ENCODE measurements at places on chromosomes 16 and 17.

GRCh38 chr17:52505601-52506000 lies 347.1 kb upstream of the CA10 start:
- no peak for DNase-seq

DNA sequence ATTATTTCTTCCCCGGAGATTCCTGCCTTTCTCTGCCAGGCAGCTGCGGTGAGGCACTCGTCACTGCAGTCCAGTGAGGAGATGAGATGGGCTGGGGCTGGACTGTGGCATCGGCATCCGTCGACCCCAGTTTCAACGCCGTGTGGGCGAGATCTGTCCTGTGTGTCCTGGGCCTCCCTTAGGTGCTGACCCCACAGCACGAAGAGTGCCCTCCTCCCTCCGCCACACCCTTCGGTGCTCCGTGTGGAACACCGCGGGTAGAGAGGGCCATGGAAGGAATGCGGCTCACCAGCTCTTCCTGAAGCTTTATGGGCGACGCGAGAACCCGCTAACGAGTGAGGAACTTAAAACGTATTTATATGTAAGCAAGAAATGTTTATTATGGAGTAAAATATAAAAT lies 17.6 kb downstream of the ACSF3 start:
- DNase-seq: no peak

- no peak for DNase-seq
These were observed 6.6 kb downstream of the CTF1 start for GRCh38 chr16:30903002-30903401.

DNA sequence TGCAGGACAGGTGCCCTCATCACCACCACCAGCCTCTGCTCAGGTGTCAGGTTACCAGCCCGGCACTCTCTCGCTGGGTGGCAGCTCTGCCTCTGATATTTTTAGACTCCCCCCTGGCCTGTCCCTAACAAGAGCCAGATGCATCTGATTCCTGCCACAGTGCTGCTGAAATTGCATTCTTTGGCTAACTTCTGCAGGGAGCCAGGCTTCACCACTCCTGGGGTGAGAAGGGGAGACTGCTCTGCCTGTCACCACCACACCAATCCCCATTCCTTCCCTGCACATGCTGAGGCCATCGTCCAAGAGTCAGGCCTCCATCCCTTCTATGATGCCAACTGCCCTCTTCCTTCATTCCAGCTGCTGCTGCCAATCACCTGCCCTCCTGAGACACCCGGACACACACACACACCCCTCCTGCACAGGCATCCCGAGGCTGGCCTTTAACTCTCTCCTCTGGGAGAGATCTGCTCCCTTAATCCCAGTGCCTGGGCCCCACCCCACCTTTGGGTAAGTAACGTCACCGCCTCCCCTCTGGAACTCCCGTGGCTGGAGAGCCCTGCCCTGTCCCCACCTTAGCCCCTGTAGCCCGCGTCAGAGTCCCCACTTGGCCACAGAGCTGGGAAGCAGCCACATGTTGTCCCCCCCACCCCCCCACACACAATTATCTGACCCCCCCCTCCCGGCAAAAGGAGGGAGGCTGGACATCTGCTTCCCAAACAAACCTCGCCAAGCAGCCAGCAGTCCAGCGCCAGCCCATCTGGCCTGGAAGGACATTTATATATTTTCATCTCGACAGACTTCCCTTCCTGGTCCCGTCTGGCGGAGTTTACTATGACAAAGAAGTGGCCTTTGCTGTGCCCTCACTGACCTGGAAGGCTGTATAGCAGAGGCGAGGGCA lies 2.8 kb downstream of the EMP2 start:
- no peak for DNase-seq

GRCh38 chr16:6888531-6888930 lies 444.1 kb upstream of the RBFOX1 start:
- no peak for DNase-seq

DNA sequence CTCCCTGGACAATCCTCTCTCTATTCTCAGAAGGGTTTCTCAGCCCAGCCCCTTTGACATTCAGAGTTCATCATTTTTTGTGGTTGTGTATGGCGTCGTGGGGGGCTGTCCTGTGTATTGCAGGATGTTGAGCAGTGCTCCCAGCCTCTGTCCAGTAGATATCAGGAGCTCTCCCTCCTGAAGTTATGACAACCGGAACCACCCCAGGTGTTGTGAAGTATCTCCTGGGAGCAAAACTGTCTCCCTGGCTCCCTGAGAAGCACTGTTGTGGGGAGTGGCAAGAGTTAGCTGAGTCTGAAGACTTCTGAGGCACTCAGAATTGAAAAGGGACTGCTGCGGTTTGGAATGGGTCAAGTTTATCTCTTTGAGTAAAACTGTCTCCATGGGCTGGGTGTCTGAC lies 55.9 kb upstream of the MGAT5B start:
- no peak for DNase-seq

DNA sequence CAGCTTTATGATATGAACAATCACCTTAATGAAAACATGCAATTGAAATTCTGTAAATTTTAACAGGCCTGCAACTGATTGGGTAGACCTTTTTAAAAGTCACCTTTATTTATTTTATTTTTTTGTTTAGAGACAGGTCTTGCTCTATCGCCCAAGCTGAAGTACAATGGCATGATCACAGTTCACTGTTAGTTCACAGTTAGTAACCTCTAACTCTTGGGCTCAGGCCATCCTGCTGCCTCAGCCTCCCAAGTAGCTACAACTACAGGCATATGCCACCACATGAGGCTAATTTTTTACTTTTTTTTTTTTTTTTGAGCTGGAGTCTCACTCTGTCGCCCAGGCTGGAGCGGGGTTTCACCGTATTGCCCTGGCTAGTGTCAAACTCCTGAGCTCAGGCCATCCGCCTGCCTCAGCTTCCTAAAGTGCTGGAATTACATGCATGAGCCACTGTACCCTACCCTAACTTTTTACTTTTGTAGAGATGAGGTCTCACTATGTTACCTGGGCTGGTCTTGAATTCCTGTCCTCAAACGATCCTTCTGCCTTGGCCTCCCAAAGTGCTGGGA lies 28.0 kb downstream of the AP1G1 start:
- DNase-seq: no peak

DNA sequence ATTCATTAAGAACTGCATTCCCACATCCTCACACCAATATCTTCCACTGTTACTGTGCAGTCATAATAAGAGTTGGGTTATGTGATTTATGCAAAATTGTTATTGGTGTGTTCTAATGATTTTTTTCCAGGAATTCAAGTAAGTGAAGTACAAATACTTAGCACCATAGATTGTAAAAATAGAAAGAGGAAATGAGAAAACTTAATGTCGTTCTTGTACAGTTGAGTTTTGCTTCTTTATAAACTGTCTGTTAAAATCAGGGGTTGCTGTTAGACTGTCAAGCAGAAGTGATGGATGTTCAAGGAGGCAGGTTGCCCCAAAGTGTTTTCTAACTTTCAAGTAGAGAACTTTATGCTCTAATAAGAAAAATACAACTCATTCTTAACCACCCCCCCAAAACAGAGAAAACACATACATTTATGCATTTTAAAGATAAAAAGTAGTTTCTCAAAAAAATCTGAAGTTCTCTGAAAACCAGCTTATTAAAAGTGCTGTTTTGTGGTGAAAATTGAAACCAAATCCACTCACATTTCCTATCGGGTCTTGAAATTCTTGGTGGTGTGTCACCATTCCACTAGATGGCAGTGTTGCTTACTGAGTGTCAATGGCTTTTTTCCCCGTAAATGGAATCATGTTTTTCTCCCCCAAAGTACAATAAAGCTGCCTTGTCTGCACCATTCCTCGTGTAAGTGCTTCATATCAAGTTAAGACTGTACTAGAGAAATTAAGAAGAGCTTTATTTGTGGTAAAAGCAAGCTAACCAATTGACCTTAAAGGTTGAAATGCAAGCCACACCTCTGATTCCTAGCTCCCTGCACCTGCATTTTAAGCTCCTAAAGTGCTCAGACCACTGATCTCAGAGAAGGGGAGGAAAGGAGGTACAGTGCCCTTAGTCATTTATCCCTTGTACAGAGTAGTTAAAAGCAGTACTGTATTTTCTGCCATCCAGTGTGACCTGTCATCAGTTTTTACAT lies 4.7 kb upstream of the IGSF6 start:
- peak; percentile 48 for DNase-seq

- peak; percentile 78 for DNase-seq
These were observed 18.5 kb upstream of the ALDH3A1 start for GRCh38 chr17:19766421-19767270.

All from GM06990 (cell line).